ENCODE measurements at places on chromosomes 5 and 9.
A peak's percentile ranks its signal among the peaks of the same experiment; 100 is the strongest.

- DNase-seq = no peak
Measured at GRCh38 chr9:123960366-123960765, 30.4 kb upstream of the DENND1A start.

GRCh38 chr9:89749500-89750116 lies 144.8 kb downstream of the GADD45G start:
- DNase-seq = no peak

DNA sequence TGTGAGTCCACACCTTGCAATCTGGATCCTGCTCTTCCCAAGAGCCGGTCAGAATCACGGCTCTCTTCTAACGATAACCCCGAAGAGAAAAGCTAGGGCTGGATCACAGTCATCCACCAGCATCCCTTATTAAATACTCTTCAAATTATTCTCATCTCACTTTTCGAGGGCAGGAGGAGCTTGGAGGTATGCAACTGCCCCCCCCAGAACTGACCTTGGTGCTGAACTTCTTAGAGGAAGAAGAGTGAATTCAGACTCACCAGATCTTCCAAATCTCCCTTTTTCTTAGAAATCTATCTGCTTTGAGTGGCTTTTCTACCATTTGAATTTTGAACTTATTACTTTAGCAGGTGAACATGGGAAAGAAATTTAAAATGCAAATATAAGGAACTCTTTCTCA lies 75.7 kb downstream of the MED10 start:
- no peak for DNase-seq

GRCh38 chr5:88740604-88741185 lies 142.3 kb downstream of the MEF2C start:
- DNase-seq = no peak

- peak; percentile 67 for DNase-seq
Measured at GRCh38 chr5:136066661-136067271, 38.0 kb downstream of the TGFBI start.

Measured in AG09309 (cell line).